Activated T-helper 1 cell treated with anti-CD3 and anti-CD28 coated beads, Interleukin-2, amount 50 U/mL, for 16 hours (primary cell): ENCODE measurements at places on chromosomes 6 and 20.

DNA sequence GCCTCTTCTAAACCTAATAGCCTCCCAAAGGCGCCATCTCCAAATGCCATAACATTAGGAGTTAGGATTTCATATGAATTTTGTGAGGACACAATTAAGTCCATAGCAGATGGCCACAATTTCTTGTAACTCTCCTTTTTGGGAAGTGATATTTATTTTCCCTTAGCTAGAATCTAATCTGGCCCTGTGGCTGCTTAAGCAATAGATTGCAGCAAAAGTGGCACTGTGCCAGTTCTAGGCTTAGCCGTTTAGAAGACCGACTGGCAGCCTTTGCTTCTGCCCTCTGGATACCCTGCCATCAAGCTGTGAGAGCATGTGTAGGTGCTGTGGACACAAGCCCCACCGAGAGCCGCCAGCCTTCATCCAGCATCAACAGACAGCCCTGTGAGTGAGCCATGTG, 15.9 kb upstream of the ADGB start:
- DNase-seq, result no peak

GRCh38 chr6:146709036-146709622, 110.4 kb downstream of the ADGB start:
- no peak for DNase-seq

- DNase-seq, result no peak
Observed at GRCh38 chr6:9851541-9852380, 563.1 kb downstream of the TFAP2A start.

GRCh38 chr20:11917663-11918062, at the start of gene BTBD3:
Gene BTBD3, plus strand, starts transcription at chr20:11917893. Its CDS starts 383 bp downstream, at chr20:11918276.
- DNase-seq, result no peak

- DNase-seq, result no peak
Observed at GRCh38 chr6:44020664-44021425, 106.4 kb downstream of the MRPL14 start.

GRCh38 chr6:37321516-37322415, 32.0 kb upstream of the RNF8 start:
- no peak for DNase-seq

GRCh38 chr6:36984581-36985416, 1.2 kb downstream of the MTCH1 start:
- DNase-seq, result no peak

GRCh38 chr6:98657764-98658163, 176.6 kb upstream of the POU3F2 start:
- no peak for DNase-seq

GRCh38 chr6:16430391-16431089, 192.2 kb downstream of the GMPR start:
- no peak for DNase-seq

DNA sequence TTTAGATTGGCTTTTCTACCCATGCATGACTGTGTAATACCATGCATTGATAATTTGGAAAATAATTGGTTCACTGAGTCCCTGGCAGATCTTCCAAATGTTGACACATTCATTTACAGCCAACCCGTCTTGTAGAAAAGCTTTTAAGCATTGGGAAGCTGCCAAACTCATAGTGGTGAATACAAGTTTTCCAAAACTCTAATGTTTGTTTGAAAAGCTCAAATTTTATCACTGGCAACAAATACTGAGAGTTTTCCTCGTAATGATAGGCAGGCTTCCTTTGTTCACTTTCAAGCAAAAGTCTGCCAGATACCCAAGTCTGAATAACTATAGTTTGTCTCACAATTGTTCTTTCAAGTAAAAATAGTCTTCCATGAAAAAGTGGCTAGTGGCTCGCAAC, 143.0 kb downstream of the FIG4 start:
- DNase-seq, result no peak

DNA sequence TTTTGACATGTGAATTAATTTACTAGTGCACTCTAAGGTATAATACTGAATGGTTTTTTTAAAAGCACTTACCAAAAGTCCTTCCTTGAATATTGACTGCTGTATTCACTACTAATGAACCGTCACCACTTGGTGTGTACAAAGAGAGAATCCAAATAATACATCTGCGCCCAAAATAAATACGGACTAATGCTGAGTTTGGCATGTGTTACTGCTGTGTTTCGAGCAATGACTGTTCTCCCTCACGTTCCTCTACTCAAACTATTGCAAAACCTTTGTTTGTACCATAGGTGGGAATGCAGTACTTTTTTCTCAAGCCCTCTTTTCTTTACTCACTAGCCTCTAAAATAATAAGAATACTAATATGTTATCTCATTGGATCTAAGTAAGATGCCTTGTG, 305.5 kb downstream of the QKI start:
- DNase-seq, result no peak

GRCh38 chr6:13094781-13095425, 233.4 kb downstream of the TBC1D7 start:
- no peak for DNase-seq

DNA sequence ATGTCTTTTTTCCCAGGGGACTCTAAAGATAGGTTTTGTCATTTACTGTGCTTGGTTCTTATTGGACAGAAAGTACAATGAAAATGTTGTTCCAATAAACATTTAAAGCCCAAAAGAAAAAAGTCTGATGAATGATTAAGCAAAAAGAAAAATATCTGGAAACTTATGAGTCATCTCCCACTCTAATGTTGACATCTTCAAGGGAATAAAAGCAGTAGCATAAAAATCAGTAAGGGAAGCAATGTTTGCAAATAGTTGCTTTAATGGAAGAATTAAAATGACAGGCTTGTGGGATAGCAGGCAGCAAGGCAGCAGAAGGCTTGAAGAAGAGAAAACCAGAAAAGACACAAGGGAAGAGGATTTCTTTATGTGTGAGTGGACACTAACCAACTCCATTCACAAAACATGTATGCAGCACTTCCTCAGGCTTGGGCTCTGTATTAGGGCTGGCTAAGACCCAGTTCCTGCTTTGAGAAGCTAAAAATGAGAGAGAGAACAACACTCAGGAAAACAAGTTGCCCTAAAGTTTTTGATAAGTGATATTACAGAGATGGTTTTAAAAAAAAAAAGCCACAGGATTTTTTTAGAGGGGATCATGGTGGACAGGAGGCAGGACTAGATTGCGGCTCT, 263.2 kb upstream of the NT5E start:
- DNase-seq, result no peak

GRCh38 chr20:10920396-10920795, 246.6 kb upstream of the JAG1 start:
- no peak for DNase-seq
